ENCODE measurements at places on chromosomes 12 and 14.

- no peak for DNase-seq
Measured at GRCh38 chr14:104054222-104054905, 31.1 kb upstream of the ASPG start.

DNA sequence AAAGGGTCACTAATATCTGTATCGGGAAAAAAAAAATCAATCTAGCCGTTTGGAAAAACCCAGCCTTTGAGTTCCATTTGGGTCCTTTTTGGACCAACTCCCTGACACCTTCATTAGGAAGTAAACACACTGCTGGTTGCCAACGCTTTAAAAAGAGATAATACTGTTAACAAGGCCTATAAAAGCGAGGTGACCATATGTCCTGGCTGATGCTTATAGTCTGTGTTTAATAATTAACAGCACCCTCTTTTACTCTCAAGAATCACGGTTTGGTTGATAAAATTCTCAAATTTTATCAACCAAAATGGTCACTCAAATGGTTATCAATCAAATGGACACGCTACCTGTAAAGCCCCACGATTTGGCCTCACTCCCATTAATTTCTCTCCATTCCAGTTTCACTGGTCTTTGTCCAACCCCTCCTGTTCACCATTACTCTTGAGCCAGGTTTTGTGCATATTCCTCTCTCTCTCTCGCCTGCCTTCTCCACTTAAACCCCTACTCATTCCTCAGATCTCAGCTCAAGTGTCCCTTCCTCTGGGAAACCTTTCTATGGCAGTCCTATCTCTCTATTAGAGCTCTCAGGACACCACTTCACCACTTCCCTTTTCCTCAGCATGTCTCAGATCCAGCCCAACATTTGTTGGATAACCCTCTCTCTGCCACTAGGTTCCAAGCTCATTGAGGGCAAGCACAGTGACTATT, 9.5 kb downstream of the BTG1 start:
- DNase-seq = no peak

GRCh38 chr12:121132601-121133481, at the start of gene P2RX7:
TSS of gene P2RX7 (plus strand) at chr12:121132876. CDS start at chr12:121132971, 95 bp downstream.
- DNase-seq = peak; percentile 59

GRCh38 chr12:27285403-27285802, 41.3 kb downstream of the STK38L start:
- DNase-seq = no peak

DNA sequence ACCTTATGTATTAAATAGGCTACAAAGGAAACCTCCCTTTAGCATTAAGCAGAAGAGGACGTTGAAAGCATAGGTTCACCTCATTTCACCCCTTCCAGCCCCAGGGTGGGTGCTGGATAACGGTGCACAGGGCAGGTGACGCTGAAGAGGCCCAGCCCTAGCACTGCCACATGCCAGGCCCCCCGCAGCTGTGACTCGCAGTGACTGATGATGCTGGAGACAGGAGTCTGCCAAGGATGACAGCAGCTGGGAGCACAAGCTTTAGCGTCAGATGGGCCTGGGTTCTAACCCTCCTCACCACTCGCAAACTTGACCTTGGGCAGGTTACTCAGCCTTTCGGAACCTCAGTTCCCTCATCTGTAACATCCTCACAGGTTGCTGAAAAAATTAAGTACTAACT, 76.7 kb downstream of the TBK1 start:
- DNase-seq = no peak

- DNase-seq = no peak
Measured at GRCh38 chr14:23041729-23042128, 283 bp upstream of the PSMB11 start.

GRCh38 chr12:67517181-67517887, 131.2 kb upstream of the DYRK2 start:
- no peak for DNase-seq

- DNase-seq = no peak
Measured at GRCh38 chr12:93116632-93117031, 187.5 kb upstream of the EEA1 start.

GRCh38 chr14:103846097-103846496, 1.3 kb downstream of the PPP1R13B start:
- DNase-seq = no peak

GRCh38 chr12:8852119-8852518, 29.7 kb downstream of the A2ML1 start:
- no peak for DNase-seq

GRCh38 chr14:103931422-103931821, 3.2 kb downstream of the TDRD9 start:
- no peak for DNase-seq

DNA sequence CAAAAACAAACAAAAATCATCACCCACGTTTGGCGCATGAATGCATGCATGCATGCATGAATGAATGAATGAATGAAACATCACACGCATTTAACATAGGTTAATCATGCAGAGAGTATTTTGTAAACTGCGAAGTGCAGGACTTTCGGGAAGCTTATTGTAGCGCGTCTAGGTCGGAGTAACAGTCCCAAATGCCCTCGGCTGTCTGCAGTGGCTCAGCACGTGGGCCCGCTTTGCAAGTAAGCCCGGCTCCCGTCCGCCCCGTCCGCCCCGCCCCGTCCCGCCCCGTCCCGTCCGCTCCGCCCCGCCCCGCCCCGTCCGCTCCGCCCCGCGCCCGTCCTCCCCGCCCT, 263 bp upstream of the IFT81 start:
- no peak for DNase-seq

GRCh38 chr12:54601841-54602240, 13.4 kb upstream of the PPP1R1A start:
- DNase-seq = no peak

DNA sequence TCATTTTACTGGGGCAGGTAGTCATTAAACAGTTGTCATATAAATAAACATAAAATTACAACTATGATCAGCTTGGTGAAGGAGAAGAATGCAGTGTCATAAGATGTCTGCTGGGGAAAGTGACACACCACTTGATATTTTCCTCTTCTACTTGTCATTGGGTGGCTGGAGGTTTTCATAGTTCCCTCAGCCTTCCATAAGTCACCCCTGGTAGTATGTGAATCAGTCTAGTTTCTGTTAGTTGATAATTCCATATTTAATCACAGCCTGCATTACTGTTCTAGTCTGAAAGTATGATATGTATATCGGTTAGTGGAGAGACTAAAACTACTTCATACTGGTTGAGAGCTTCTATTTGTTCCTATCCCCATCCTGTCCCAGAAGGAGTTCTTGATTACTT, 38.2 kb downstream of the PLEKHA5 start:
- no peak for DNase-seq

DNA sequence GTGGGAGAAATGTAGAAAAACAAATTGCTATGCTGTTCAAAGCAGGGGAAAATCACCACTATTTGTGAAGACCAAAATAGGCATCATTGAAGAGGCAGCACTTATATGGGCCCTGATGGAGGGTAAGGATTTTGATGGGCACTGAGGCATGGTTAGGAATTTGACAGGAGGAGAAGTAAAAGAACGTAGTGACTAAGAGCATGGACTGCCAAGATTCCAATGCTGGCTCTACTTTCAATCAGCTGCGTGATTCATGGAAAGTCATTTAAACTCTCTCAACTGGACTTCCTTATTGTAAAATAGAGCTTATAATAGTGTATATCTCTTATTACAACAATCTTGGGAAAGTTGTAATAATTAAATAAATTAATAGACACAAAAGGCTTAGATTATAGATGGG, 267.7 kb upstream of the G2E3 start:
- DNase-seq = no peak

DNA sequence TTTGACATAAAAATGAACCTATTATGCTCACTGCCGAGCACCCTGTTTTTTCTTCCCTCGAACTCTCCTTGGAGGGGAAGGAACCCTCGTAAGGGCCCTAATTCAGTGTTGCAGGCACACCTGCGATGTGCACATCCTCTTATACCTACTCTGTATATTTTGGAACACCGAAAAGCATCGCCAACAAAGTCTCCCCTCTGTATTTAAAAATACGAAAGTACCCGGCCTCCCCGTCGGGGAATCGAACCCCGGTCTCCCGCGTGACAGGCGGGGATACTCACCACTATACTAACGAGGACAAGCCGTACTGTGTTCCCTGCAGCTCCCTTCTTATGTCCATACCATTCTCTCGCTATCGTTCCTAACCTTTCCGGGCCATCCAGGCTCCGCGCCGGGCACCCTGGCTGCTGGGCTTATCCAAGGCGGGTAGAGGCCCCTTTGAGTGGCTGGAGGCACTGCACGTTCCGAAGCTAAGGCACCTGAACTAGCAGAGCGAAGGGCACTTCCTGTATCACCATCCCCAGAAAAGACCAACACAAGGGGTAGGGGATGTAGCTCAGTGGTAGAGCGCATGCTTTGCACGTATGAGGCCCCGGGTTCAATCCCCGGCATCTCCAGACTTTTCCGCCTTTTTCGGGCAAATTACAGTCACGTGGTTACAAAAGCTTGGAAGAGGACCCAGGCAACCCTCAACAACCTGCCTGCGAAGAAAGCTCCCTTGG, 25.1 kb upstream of the UBC start:
- peak; percentile 50 for DNase-seq

DNA sequence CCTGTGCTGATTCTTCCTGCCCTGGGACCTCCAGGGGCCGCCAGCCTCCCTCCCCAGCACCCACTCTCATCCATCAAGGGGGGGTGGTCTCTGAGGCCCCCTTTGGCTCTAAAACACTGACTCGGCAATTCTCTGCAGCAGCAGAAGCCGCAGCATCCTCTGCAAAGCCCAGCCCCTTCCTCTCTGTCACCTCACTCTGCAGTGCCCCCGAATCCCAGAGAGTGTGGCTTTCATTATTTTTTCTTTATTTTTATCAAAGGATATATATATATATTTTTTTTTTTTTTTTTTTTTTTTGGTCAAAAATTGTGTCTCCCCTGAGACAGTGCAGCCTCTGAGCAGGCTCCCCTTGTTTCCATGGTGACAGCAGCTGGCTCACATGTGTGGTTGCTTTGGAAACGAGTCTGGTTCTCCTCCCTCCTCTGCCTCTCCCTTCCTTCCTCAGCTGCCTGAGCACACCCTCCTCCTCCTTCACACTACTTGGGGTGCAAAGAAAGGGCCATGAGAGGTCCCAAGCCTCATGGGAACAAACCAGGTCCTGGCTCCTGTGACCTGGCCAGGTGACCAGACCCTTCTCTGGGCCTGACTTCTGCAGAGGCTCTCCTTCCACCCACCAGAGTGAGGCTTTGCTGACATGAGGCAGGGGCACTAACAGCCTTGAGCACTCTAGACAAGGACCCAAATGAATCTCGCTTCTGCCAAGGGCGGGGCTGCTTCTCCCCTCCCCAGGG, 100.5 kb downstream of the LRRC74A start:
- DNase-seq = no peak

GRCh38 chr12:41604830-41605229, 416.7 kb downstream of the PDZRN4 start:
- no peak for DNase-seq

- DNase-seq = peak; percentile 61
Measured at GRCh38 chr14:50977863-50978528, 33.7 kb upstream of the PYGL start.

DNA sequence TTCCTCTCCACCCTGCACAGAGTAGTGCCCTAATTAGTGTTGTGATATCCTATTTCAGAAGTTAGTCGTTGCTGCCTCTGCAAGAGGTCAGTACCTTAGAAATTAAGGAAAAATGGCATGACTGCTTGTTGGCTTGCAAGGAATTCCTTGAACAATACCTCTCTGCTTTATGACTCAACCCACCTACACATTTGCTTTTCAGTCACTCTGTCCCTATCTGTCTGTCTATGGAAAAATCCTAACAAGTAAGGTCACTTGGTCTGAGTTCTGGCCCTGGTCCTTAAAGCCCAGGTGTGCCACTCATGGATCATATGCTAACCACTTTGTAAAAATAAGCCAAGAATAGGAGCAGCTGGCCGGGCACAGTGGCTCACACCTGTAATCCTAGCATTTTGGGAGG, 116.4 kb upstream of the ATF1 start:
- no peak for DNase-seq

DNA sequence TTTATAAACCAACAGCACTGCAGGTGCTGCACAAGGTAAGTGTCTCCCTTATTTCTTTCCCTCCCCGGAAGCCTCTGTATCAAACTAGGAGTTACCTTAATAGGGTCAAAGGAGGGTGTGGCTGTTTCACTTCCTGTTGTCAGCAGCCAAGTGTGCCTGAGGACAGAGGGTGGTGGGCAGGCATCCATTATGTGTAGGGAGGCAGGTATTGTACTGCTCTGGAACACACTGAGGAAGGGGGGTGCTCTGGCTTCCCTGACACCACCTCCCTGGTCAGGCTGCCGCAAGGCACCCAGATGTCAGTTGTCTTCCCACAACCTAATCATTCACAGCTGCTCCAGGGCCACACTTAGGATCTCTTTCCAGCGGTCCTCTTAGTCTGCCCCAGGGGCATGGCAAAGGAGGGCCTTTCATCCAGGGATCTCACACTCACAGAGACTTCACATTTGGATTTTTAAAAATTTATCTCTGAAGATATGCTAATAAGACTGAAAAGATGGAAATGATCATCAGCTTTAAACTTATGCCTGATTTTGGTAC, 132.0 kb upstream of the ARHGAP5 start:
- peak; percentile 18 for DNase-seq

- DNase-seq = no peak
Measured at GRCh38 chr14:21672116-21672515, 1.5 kb downstream of the OR4E1 start.

DNA sequence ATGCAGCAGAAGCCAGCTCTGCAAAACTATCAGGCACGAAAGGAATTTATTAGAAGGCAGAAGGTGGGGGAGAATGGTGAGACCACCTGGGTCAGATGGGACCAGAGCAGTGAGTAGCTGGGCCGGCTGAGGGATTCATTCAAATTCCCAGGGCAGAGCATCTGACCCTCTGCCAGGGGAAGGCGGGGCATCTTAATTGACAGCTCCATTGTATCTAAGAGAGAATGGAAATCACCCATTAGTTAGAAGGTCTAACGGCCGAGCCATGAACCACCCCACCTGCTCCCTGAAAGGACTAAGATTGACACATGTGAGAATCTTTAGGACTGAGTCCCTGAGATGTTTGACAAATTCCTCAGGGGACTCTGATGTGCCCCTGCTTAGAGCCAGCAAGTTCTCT, 83.7 kb downstream of the PHETA1 start:
- DNase-seq = no peak

GRCh38 chr12:104671409-104672095, 214.8 kb downstream of the CHST11 start:
- DNase-seq = no peak

DNA sequence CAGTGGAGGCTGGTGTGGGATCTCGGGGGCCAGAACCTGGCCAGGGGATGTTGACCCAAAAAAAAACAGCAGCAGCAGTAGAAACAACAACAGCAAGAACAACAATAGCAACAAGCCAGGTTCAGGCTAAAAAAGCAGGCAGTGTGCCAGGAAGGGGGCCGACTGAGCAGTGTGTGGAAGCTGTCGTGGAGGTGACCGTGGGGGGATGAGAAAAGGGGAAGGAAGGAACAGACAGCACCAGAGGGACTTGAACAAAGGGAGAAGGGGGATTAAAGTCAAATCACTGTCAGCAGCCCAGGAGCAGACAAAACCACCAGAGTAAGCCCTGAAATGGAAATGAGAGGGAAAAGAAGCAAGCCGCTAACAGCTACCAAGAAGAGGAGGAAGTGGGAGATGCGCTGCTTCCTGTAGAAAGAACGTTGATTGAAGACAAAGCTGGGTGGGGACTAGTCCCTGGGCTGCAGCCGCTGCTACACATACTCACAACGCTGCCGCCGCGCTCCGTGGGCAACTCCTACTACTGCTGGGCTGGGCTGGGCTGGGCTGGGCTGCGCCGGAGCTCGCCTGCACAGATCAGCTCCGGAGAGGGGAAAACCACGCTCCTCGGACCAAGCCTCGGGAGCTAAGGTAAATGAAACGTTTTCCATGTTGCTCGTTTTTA, at the start of gene GNG2:
GNG2 (plus strand) TSS at position 449 of the 661 bp plus-strand sequence. CDS start 90,067 bp downstream, outside the sequence.
- peak; percentile 73 for DNase-seq
